Activated CD4-positive, CD25-positive, alpha-beta regulatory T cell treated with anti-CD3 and anti-CD28 coated beads, Interleukin-2, amount 50 U/mL, for 16 hours (primary cell): ENCODE measurements at places on chromosomes 3 and 15.

DNA sequence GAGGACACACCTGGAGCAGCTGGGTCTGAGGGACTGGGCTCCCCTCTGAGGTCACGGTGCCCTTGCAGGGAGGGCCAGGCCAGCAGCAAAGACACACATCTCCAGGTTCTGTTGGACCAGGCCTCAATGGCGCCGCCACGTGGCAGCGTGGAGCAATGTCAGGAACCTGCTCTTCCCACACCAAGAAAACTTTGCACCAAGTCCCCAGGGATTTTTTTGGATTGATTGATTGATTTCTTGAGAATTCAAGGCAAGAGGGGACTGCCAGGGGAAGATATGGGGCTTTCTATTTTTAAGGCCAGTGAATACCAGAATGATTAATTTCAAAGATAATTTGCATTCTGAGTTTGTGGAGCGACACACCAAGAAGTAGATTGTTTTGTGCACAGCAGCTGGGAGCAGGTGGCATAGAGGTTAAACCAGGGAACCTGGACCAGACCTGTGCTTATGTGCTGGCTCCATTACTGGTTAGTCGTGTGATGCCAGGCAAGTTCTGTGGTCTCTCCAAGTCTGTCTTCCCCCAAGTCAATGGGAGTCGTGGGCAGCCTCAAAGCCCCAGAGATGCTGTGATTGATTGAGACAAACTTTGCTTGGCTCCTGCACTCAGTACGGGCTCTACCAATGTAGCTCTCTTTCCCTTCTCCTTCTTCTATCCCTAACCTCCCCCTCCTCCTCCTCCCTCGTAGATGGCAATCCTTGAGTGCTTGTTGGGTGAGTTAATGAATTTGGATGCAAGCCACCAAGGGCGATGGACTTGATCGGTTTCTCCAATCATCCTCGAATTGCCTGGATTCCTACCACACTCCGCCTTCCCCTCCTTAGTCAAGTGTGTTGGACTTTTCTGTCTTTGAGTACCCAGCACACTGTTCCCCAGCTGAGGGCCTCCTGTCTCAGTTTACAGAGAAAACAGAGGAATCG is 96.2 kb upstream of the TRPM1 start:
- no peak for DNase-seq

- no peak for DNase-seq
Observed at GRCh38 chr3:82520846-82521245, 759.4 kb upstream of the GBE1 start.

GRCh38 chr3:156416846-156417558 is 137.9 kb downstream of the SSR3 start:
- no peak for DNase-seq

GRCh38 chr3:127037418-127037841 is 54.5 kb downstream of the PLXNA1 start:
- no peak for DNase-seq

DNA sequence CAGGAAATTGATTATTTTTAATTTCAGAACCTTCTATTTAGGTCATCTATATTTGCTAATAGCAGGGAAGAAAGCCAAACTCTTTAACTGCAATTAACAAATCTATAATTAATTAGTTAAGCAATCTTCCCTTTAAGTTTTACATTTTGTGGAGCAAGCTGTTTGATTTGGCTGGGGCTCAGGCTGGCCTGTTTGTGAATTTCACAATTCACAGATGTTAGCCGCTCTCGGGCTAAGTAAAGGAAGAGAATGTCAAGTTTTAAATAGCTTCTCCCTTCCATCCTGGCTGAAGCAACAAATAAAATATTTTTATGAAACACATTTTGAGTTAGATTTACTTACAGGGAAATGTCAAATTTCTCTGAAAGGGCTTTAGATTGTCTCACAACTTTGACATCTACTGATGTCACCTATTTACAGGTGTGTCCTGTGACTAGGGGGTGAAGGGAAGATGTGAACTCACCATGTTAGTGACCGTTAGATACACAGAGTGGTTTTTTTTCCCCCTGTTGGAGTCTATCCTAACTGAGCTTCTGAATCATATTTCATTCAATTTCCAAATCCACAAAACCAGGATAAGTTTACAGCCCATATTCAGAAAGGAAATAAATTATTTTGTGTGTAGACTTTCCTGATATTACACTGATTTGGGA is 1.3 kb upstream of the TP63 start:
- no peak for DNase-seq

GRCh38 chr3:16463119-16463518 is 50.4 kb downstream of the RFTN1 start:
- DNase-seq, result no peak

GRCh38 chr3:111823341-111823855 is 35.7 kb upstream of the PHLDB2 start:
- no peak for DNase-seq

GRCh38 chr3:148923592-148923991 is 58.5 kb downstream of the CPA3 start:
- DNase-seq, result no peak

DNA sequence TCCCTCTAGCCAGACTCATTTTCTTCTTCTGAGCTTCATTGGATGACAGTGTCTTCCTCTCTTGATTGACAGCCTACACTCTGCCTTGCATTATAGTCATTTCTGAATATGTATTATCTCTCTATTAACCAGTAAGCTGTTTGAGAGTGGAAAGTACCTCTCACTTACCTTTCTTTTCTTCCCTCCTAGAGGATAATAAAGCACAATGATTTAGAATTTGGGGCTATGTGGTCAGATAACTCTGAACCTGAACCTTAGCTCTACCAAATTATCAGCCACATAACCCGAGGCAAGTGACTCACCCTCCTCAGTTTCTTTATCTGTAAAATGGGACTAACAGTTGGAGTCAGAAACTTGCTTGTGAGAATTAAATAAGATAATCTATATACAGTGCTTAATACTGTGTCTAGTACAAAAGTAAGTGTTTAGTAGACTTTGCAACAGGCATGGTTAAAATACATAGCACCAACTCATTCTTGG is 331.8 kb upstream of the TBL1XR1 start:
- DNase-seq, result no peak

DNA sequence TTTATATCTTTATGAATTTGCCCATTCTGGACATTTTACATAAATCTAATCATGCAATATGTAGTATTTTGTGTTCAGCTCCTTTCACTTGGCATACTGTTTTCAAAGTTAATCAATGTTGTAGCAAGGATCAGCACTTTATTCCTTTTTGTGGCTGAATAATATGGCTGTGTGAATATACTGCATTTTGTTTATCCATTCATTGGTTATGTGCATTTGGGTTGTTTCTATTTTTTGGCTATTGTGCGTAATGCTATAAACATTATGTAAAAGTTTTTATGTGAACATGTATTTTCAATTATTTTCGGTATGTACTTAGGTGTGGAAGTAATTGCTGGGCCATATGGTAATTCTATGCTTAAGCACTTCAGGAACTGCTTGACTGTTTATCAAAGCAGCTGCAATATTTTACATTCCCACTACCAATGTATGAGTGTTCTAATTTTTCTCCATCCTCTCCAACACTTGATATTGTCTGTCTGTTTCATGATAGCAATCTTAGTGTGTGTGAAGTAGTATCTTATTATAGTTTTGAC is 101.3 kb upstream of the P2RY1 start:
- DNase-seq, result no peak

GRCh38 chr3:3648988-3649679 is 150.1 kb upstream of the LRRN1 start:
- no peak for DNase-seq
